ENCODE measurements at places on chromosomes 1 and 21.

GRCh38 chr1:17027900-17028299 lies 16.2 kb upstream of the ATP13A2 start:
- no peak for DNase-seq

- DNase-seq: no peak
These were observed 44.8 kb upstream of the CACYBP start for GRCh38 chr1:174954671-174955669.

- DNase-seq: no peak
These were observed 520 bp upstream of the MR1 start for GRCh38 chr1:181033128-181033798.

DNA sequence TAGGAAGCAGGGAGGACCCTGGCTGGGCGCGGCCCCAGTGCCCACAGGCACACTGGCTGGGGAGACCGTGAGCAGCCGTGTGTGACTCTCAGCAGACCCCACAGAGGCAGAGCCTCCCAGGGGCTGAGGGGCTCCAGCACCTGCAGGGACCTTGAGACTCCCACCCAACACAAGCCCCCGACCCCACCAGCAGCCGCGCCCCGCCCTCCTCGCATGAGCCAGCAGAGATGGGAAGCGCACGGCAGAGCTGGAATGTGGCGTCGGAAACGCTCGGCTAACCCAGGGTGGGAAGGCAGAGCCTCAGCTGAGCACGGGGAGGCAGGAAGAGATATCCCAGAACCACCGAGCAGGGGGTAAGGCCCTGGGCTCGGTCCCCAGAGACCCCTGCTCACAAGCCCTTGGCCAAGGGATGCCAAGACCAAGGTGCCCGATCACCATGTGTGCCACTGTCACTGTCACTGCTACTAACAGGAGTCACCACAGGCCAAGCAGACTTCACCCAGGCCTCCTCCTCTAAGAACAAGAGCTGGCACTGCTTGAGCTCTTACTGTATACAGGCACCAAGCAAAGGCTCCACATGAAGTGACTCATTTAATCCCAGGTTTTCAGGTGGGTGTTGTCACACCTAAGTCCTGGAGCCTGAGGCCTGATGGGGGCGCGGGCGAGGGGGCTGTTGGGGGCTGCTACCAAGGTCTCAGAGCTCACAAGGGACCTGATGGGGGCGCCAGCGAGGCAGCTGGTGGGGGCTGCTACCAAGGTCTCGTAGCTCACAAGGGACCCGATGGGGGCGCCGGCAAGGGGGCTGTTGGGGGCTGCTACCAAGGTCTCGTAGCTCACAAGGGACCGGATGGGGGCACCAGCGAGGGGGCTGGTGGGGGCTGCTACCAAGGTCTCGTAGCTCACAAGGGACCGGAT lies 20.1 kb downstream of the MEGF6 start:
- DNase-seq: no peak
